CD14-positive monocyte (primary cell): ENCODE measurements at places on chromosomes 1 and 21. TPM values are rescaled to one million over a fixed set of nuclear protein-coding genes. Genes with fewer than 3 reads are reported as not detected.
A peak's percentile ranks its signal among the peaks of the same experiment; 100 is the strongest.

GRCh38 chr1:185334182-185334581 lies 17.1 kb upstream of the IVNS1ABP start:
- no peaks in the 10 kb centered on the region for H3K36me3 ChIP-seq
- no peaks in the 10 kb centered on the region for H3K27me3 ChIP-seq
- H3K4me3 ChIP-seq = no peak overlapping the region
- peaks cover 35% of the 10 kb centered on the region for H3K4me1 ChIP-seq
- H3K27ac ChIP-seq = no peak overlapping the region

DNA sequence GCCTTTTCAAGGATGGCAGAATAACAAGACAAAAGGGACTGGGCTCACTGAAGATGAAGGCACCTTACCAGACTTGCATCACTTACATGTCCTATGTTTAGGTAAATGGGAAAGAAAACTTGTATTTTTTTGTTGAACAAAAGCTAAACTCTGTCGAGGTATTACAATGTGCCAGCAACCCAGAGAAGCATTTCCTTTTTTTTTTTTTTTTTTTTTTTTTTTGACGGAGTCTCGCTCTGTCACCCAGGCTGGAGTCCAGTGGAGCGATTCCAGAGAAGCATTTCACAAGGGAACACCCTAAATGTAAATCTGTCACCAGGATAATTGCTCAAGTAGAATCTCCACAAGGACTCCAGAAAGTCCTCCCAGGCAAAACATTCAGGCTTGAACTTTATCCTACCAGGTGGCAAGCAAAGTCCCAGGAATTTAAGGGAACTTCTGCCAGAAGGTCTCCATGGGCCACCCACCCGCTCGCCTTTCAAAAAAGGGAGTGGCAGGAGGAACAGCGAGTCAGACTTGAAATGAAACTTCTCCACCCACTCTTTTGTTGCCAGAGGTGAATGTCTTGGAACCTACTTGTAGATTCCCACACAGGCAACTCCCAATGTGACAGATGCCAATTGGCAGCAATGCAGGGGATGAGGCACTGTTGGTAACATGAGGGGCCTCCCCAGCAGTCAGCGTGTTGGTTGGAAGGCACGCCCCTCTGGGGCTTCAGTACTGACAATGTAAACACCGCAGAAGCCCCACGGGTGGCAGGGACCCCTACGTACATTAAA lies 125.0 kb downstream of the TIAM1 start:
- no peak overlapping the region for H3K27ac ChIP-seq
- H3K36me3 ChIP-seq = peaks cover 18% of the 10 kb centered on the region
- no peaks in the 10 kb centered on the region for H3K27me3 ChIP-seq
- H3K4me3 ChIP-seq = no peak overlapping the region
- peaks cover 26% of the 10 kb centered on the region for H3K4me1 ChIP-seq
- DNase-seq = no peak

The PTGFR gene
- 0.10 and 0.43 TPM in 2 replicates for polyA plus RNA-seq

The ECM1 gene
- polyA plus RNA-seq = not detected

The OR6N1 gene
- polyA plus RNA-seq = not detected in 2 replicates

GRCh38 chr1:43644558-43644957 lies 5.4 kb upstream of the KDM4A start:
- H3K27me3 ChIP-seq = no peaks in the 10 kb centered on the region
- H3K36me3 ChIP-seq = no peaks in the 10 kb centered on the region
- no peak overlapping the region for H3K27ac ChIP-seq
- DNase-seq = no peak
- H3K4me3 ChIP-seq = no peak overlapping the region

- DNase-seq = no peak
- peaks cover 15% of the 10 kb centered on the region for H3K4me1 ChIP-seq
- no peak overlapping the region for H3K27ac ChIP-seq
- H3K4me3 ChIP-seq = no peak overlapping the region
- H3K27me3 ChIP-seq = no peaks in the 10 kb centered on the region
- H3K36me3 ChIP-seq = no peaks in the 10 kb centered on the region
Observed at GRCh38 chr1:212113706-212114105, 78.2 kb downstream of the DTL start.

The EFNA1 gene
- not detected for polyA plus RNA-seq

The SPRR2F gene
- not detected in 2 replicates for polyA plus RNA-seq

DNA sequence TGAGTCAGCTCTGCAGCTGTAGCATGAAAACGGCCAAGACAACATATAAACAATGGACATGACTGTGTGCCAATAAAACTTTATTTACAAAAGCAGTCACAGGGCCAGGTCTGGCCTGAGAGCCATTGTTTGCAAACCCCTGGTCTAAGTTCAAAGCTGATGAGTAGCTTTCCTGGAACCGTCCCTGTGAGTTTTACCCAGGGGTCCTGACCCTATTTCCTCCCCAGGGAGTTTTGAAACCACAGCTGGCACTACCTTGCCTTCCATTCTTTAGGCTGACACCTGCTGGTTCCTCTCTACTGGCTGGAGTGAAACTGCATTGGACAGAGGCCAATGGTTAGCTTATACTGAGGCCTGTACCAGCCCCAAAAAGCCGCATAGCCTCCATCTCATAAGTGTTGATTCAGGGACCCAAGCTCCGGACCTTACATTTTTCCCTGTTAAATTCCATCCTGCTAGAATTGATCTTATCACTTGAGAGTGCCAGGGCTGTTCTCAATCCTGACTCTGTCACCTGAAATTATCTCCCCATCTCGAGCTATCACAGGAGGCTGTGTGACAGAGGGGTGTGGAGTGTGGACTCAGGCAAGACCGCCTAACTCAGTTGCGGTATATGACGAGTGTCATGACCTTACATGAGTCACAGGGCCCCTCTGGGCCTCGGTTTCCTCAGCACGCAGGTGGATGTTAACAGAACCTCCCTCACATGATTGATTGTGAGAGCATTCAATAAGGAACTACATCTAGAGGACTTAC lies 343.6 kb downstream of the NPHP4 start:
- H3K36me3 ChIP-seq = no peaks in the 10 kb centered on the region
- H3K4me1 ChIP-seq = no peaks in the 10 kb centered on the region
- H3K27ac ChIP-seq = no peak overlapping the region
- DNase-seq = no peak
- no peaks in the 10 kb centered on the region for H3K27me3 ChIP-seq

GRCh38 chr1:156859523-156860112 lies 701 bp upstream of the INSRR start:
- no peak overlapping the region for H3K4me3 ChIP-seq
- peaks cover 15% of the 10 kb centered on the region for H3K4me1 ChIP-seq
- H3K36me3 ChIP-seq = no peaks in the 10 kb centered on the region
- no peak overlapping the region for H3K27ac ChIP-seq
- no peak for DNase-seq
- H3K27me3 ChIP-seq = peaks cover 66% of the 10 kb centered on the region

- no peaks in the 10 kb centered on the region for H3K27me3 ChIP-seq
- no peaks in the 10 kb centered on the region for H3K36me3 ChIP-seq
- H3K4me3 ChIP-seq = no peak overlapping the region
Observed at GRCh38 chr1:232767305-232768074, 37.7 kb upstream of the MAP10 start.

The MSH4 gene
- 0.03 and 0.07 TPM in 2 replicates for polyA plus RNA-seq

DNA sequence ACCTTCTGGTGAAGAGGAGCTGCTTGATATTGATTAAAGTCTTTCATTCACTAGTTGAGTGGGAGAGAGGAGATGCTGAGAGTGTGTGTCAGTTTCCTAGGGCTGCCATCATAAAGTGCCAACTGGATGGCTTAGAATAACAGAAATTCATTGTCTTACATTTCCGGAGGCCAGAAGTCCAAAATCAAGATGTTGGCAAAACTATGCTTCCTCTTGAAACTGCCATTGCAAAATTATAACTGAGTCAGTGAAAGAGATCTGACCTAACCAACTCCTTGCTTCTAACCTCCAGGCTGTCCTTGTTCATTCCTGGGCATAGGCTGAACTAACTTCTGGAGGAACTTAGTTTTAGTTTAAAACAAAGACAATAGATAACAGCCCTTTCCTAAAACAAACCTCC lies 47.1 kb downstream of the PTGS2 start:
- H3K4me3 ChIP-seq = no peak overlapping the region
- H3K4me1 ChIP-seq = peaks cover 19% of the 10 kb centered on the region

The FNDC10 gene
- polyA plus RNA-seq = 0.46 TPM

- H3K27me3 ChIP-seq = no peaks in the 10 kb centered on the region
- no peak overlapping the region for H3K4me3 ChIP-seq
- no peak overlapping the region for H3K27ac ChIP-seq
Observed at GRCh38 chr1:200180821-200181220, 153.3 kb downstream of the NR5A2 start.

- DNase-seq = no peak
- H3K4me1 ChIP-seq = peaks cover 13% of the 10 kb centered on the region
- H3K27ac ChIP-seq = no peak overlapping the region
- no peak overlapping the region for H3K4me3 ChIP-seq
- no peaks in the 10 kb centered on the region for H3K36me3 ChIP-seq
Observed at GRCh38 chr1:119136401-119136800, 4.1 kb downstream of the WARS2 start.

- H3K4me3 ChIP-seq = no peak overlapping the region
- no peak overlapping the region for H3K27ac ChIP-seq
- H3K27me3 ChIP-seq = no peaks in the 10 kb centered on the region
- H3K36me3 ChIP-seq = no peaks in the 10 kb centered on the region
- DNase-seq = no peak
Observed at GRCh38 chr21:31509194-31510017, 150.1 kb upstream of the SOD1 start.

The CFHR4 gene
- polyA plus RNA-seq = not detected

DNA sequence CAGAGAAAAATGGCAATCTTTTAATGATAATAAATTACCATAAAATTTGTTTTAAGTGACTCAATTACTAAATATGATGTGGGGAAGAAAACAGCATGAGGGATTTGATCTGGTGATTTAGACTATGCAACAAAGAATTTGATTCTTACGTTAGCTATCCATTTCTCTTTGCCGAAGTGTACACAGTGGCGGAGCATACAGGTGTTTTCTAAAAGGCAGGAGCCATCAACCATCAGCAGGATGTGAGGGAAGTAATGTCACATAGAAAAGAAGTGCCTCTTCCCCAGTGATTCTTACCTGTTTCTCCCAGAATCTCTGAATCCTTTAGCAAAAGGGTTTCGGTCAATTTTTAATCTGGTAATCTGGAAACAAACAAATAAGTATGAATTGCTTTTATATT lies 74.3 kb downstream of the TBX15 start:
- H3K27ac ChIP-seq = no peak overlapping the region
- H3K4me1 ChIP-seq = no peaks in the 10 kb centered on the region
- DNase-seq = no peak
- no peaks in the 10 kb centered on the region for H3K27me3 ChIP-seq

GRCh38 chr1:240562111-240562590 lies 49.8 kb downstream of the GREM2 start:
- DNase-seq = no peak
- no peaks in the 10 kb centered on the region for H3K36me3 ChIP-seq
- no peaks in the 10 kb centered on the region for H3K27me3 ChIP-seq
- H3K27ac ChIP-seq = no peak overlapping the region
- no peaks in the 10 kb centered on the region for H3K4me1 ChIP-seq

The RXRG gene
- polyA plus RNA-seq = not detected in 2 replicates

The CRYAA gene
- polyA plus RNA-seq = not detected

DNA sequence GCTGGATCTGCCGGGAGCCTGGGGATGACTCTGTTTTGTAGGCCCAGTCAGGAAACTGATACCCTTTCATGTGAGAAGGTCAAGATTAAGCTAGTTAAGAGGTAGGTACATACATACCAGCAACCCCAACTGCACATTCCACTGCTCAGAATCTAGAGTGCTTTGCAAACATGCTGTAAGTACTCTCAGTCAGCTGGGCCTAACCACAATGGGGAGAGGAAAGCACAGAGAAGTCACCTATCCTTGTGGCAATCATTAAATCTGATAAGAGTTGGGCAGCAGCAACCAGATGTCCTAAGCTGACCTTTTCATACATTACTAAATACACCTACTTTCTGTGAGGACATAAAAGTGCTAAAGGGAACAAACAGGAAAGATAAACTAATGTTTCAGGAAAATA lies 2.5 kb downstream of the ETV3 start:
- peaks cover 23% of the 10 kb centered on the region for H3K4me1 ChIP-seq
- DNase-seq = no peak
- H3K27ac ChIP-seq = no peak overlapping the region
- H3K27me3 ChIP-seq = no peaks in the 10 kb centered on the region

- no peaks in the 10 kb centered on the region for H3K4me1 ChIP-seq
- DNase-seq = no peak
- H3K36me3 ChIP-seq = no peaks in the 10 kb centered on the region
- H3K27ac ChIP-seq = no peak overlapping the region
Observed at GRCh38 chr21:15436031-15436430, 293.8 kb upstream of the USP25 start.

- H3K27me3 ChIP-seq = no peaks in the 10 kb centered on the region
- H3K36me3 ChIP-seq = peaks cover 32% of the 10 kb centered on the region
- H3K4me1 ChIP-seq = peaks cover under 1% of the 10 kb centered on the region
- H3K27ac ChIP-seq = no peak overlapping the region
- no peak for DNase-seq
- no peak overlapping the region for H3K4me3 ChIP-seq
Observed at GRCh38 chr1:37940299-37940947, 6.4 kb downstream of the INPP5B start.

DNA sequence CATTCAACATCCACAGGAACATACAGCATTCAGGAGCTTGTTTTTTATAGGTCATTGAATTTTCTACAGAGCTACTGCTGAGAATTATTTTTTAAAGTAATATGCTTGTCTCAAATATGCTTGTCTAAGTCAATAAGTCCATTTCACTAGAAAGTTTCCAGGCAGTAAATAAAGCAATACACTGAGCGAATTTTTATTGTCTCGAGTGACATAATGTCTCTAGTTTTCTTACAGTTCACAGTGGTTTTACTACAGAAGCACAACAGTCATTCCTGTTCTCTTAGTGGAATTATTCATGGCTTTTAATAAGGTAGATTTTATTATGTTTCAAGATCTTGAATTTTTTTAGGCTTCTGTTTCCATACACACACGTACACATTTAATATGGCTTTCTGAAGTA lies 83.8 kb downstream of the HS2ST1 start:
- no peak overlapping the region for H3K4me3 ChIP-seq
- H3K27ac ChIP-seq = no peak overlapping the region
- no peaks in the 10 kb centered on the region for H3K27me3 ChIP-seq

GRCh38 chr1:41361495-41362356 lies 492 bp downstream of the FOXO6 start:
- peak overlapping the region; percentile 21 for H3K4me3 ChIP-seq
- peak; percentile 33 for DNase-seq
- no peak overlapping the region for H3K27ac ChIP-seq
- peaks cover 30% of the 10 kb centered on the region for H3K27me3 ChIP-seq
- peaks cover 18% of the 10 kb centered on the region for H3K4me1 ChIP-seq

The DNALI1 gene
- not detected in 2 replicates for polyA plus RNA-seq

The NTMT2 gene
- polyA plus RNA-seq = not detected

The SYPL2 gene
- not detected for polyA plus RNA-seq

The FLG2 gene
- not detected for polyA plus RNA-seq

The CASQ2 gene
- not detected in 2 replicates for polyA plus RNA-seq

DNA sequence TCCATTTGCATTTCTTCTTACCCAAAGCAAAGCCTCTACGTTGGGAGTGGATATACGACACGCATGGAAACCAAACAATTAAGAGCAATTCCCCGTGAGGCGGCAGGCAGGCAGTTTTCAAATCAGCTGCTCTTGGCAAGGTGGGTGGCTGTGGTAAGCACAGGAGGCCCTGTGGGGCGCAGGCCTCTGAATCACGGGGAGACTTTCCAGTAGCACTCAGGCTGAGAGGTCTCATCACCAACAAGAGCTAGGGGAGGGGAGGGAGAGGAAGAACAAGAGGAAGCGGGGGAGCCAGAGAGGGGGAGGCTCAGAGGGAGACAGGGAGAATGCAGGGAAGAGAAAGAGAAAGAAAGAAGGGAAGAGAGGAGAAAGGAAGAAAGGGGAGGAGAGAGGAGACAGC lies 56.4 kb downstream of the MT1HL1 start:
- no peak overlapping the region for H3K4me3 ChIP-seq
- H3K36me3 ChIP-seq = no peaks in the 10 kb centered on the region
- H3K27ac ChIP-seq = no peak overlapping the region
- H3K4me1 ChIP-seq = no peaks in the 10 kb centered on the region

GRCh38 chr1:205676002-205676401 lies 4.3 kb downstream of the SLC45A3 start:
- H3K36me3 ChIP-seq = no peaks in the 10 kb centered on the region
- H3K27me3 ChIP-seq = peaks cover 5% of the 10 kb centered on the region
- no peak overlapping the region for H3K4me3 ChIP-seq
